Activated naive CD4-positive, alpha-beta T cell treated with anti-CD3 and anti-CD28 coated beads, Interleukin-2, amount 10 ng/mL, durations not matched to agents 5 hours and 36 hours (primary cell): ENCODE measurements at places on chromosomes 1 and 21. TPM values are rescaled to one million over a fixed set of nuclear protein-coding genes. Genes with fewer than 3 reads are reported as not detected.

Gene INSRR
- total RNA-seq = 0.05 TPM

Gene LGR6
- total RNA-seq = not detected

Gene SERTAD4
- not detected for total RNA-seq

Gene PGLYRP3
- total RNA-seq = not detected

Gene FCRL3
- 0.05 TPM for total RNA-seq

Gene ALG14
- 2.1 TPM for total RNA-seq

Gene TESK2
- 4.4 TPM for total RNA-seq

Gene ANXA9
- not detected for total RNA-seq

Gene DNAI4
- 2.2 TPM for total RNA-seq

Gene HDAC1
- 207 TPM for total RNA-seq

Gene SPATA21
- not detected for total RNA-seq

Gene CENPL
- 22.4 TPM for total RNA-seq

Gene F5
- total RNA-seq = 9.4 TPM

Gene CFAP107
- not detected for total RNA-seq

Gene ADGRL4
- not detected for total RNA-seq

Gene OLIG1
- not detected for total RNA-seq

Gene OR6N1
- total RNA-seq = not detected

Gene SELP
- total RNA-seq = 0.19 TPM

Gene FAM229A
- total RNA-seq = 13.5 TPM

Gene AMY1A
- total RNA-seq = not detected

Gene ERICH3
- total RNA-seq = not detected

Gene PTAFR
- total RNA-seq = 0.40 TPM

Gene AVPR1B
- not detected for total RNA-seq

Gene SPRR3
- total RNA-seq = not detected

Gene ZNF648
- not detected for total RNA-seq

Gene CCDC17
- 4.0 TPM for total RNA-seq

Gene CA6
- total RNA-seq = 2.4 TPM

Gene FMOD
- 0.40 TPM for total RNA-seq

Gene GPR52
- 1.3 TPM for total RNA-seq

Gene F13B
- not detected for total RNA-seq

Gene DCST1
- not detected for total RNA-seq

Gene NGF
- not detected for total RNA-seq

Gene KRTAP13-2
- total RNA-seq = not detected

Gene FAAH
- total RNA-seq = 3.5 TPM

Gene AGMAT
- 15.9 TPM for total RNA-seq

Gene SLFNL1
- total RNA-seq = 0.29 TPM
